Head of caudate nucleus (tissue), 42 donors: ENCODE measurements at places on chromosomes 16 and 17.

DNA sequence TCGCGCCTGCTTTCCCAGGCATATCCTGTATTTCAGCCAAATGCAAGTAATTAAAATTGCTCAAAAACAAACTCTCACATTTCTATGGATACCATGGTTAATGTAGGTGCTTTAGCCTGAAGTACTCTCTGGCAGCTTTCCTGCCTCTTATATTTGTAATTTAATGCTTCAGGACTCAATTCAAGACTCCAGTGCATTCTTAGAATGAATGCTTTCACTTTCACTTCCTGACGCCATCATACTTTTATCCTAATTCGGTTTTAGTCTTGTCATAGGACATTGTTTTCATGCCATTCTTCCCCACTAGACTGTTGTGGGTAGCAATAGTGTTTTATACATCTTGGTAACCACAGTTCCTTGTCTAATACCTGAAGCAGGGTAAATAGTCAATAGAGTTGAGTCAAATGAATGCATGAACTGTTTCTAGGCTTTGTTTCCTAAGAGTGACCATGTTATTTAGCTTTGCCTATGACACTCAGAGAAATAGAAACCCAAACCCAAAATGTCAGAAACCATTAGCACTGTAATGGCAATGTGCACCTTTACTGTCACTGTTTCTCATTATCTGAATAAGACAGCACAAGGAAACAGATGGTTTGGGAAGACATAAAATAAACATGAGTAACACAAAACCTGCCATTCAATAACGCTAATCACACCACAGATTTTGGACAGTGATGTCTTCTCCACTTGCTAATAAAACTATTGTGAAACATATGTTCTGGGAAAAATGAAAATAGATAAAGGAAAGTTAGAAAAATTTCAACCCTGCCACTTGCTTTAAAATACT is 705.5 kb downstream of the CDH11 start:
- no peak for DNase-seq

DNA sequence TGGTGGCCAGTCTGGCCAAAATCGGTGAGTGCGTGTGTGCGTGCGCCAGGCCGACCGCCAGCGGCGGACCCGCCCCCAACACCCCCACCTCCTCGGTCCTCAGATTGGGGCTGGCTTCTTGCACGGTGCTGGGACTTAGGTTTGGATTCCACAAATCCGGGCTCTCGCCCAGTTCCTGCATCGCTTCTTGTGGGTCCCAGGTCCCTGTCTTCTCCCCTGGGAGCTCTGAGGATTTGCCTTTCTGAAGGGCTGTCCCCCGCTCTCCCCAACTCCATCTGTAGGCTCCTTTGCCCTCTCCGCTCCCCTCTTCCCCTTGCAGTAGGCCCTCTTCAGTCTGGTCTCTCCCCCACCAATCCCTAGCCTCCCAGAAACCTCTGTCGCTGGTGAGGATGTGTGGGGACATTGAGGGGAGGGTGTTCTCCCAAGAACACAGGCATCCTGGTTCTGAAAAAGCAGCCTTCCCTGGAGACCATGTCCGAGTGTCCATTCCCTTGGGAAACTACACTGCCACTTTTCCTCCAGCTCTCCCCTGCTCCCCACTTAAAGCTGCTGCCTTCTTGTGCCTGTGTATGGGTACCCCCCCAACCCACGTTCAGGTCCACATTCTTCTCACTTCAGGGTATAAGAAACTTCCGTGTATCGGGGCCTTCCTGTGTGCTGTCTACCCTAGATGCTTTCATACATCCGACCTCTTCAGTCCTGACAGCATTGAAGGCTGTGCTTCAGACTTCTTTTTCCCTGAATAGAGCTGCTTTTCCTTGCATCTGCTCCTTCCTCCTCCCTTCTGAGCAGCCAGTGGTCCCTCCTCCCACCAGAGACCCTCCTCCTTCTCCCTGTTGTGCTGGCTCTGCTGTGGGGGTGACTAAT is 632 bp downstream of the SLC9A5 start:
- DNase-seq: no peak

GRCh38 chr17:67534941-67535340 is 157.9 kb downstream of the PITPNC1 start:
- DNase-seq: no peak

DNA sequence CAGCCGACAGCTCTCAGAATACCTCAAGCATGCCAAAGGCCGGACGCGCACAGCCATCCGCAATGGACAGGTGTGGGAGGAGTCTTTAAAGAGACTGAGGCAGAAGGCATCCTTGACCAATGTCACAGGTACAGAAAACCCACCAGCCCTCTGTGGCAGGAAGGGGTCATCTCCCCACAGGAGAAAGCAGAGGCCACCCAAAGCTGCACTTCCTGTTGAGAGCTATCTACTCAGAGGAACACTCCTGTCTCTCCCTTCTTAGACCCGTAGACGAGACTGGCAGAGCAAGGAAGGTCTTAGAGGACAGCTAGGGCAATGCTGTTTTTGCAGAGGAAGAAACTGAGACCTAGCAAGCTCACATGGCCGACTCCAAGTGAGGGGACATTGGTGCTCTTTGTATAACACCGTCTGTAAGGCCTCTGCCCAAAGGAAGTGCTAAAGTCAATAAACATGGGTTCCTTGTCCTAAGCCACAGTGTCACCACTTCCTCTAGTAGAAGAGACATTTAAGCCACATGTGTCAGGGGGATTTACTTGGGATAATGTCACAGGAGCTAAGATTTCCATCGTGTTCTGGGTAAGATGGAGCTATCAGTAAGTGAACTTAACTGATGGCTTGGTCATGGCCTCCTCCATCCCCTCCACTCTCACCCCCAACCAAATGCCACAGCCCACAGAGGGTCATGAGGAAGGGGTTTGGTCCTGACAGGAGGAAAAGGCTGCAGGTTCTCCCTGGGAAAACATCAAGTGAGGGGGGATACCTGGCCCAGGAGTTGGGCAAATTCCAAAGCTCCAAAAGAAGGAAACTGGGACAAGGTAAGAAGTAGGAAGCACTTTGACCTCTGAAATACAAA is 9.4 kb downstream of the LPO start:
- no peak for DNase-seq

DNA sequence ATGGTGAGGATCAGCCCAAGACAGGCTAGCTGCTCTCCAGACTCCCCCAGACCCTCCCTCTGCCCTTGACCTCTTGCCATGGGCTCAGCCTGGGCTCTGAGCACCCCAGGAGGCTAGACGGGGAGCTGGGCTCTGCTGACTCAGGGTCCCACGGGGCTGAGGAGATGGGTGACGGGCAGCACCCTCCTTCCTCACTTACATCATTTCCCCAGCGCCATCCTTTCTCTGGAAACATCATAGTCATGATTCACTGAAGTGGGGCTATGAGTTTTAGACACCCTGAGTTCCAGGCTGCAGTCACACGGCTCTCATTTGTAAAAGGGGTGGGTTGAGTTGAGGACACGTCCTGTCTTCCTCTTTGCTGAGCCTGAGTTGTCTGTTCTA is 3.0 kb upstream of the ITGAX start:
- DNase-seq: no peak

DNA sequence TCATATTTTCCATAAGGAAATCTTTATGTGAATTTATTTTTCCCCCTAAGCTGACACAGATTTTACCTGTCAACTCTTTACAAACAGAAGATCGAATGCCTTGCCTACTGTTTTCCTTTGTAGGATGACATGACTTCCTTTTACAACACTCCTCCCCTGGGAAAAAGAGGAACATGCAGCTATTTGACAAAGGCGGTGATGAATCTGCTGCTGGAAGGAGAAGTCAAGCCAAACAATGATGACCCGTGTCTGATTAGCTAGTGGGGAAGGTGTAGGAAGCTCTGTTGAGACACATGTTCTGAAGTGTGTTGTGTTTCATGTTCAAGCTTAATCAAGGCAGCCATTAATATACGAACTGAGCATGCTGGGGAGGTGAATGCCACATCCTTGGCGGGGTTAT is 238.0 kb downstream of the PHKB start:
- DNase-seq: no peak

DNA sequence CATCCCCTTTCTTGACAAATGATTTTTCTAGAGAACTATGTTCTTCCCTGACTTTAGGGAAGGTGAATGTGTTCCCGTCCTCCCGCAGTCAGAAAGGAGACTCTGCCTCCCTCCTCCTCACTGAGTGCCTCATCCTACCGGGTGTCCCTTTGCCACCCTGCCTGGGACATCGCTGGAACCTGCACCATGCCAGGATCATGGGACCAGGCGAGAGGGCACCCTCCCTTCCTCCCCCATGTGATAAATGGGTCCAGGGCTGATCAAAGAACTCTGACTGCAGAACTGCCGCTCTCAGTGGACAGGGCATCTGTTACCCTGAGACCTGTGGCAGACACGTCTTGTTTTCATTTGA is 7.4 kb downstream of the NAT9 start:
- no peak for DNase-seq

- no peak for DNase-seq
These were observed 159.4 kb upstream of the HSBP1 start for GRCh38 chr16:83648347-83648746.

DNA sequence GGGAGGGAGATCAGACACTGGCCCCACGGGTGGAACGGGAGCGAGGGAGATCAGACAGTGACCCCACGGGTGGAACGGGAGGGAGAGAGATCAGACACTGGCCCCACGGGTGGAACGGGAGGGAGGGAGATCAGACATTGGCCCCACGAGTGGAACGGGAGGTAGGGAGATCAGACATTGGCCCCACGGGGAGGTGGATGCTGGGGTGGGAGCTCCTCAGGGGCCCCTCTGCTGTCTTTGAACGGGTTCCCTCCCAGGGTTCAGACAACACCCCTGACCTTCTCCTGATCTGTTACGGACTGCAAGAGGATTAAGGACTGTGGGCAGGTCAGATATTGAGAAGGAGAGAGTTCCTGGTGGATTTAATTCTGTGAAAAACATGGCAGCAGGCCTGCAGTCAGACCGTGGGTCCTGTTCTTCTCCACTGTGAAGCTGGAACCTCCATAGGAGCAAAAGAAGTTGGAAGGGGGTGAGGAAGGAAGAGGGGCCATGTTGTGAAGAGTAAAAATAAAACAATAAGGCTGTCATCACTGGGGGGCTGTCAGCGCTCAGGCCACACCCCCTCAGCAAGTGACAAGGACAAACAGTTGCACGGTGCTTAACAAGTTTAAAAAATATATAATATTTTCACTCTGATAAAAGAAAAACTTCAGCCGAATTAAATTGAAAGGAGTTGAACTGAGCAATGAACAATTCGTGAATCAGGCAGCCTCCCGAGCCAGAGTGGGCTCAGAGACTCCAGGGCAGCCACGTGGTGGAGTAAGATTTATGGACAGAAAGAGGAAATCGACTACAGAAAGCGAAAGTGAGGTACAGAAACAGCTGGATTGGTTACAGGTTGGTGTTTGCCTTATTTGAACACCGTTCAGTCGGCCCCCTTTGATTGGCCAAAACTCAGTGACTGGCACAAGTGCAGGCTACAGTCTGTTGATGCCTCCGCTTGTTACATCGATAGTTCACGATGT is 348.7 kb upstream of the TNRC6C start:
- DNase-seq: no peak

DNA sequence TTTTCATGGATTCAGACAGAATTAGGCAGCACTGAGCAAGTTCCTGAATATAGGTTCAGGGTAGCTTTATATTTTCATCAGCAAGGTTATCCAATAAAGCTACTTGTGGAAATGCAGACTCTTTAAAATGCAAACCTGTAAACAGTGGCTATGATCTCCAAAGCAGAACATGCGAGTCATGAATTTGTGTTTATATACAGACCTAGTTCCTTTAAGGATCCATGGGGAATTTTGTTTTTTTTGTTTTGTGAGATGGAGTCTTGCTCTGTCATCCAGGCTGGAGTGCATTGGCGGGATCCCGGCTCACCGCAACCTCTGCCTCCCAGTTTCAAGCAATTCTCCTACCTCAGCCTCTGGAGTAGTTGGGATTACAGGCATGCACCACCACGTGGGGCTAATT is 14.8 kb downstream of the CLEC16A start:
- no peak for DNase-seq

DNA sequence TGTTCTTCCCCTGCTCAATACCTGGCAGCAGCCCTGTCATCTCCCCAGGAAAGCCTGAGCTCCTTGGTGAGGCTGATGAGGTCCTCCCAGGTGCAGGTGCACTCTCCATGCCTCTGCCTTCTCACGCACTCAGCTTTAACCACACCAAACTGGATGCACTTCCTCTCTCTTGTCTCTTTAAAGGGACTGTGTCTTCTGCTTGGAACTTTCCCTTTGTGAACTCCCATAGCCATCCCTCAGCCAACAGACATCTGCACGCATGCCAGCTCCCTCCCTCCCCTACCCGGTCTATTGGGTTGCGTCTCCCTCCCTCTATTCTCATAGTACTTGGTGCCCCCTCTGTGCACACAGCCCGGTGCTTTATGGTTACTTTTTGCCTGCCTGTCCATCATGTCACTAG is 231.2 kb downstream of the MSI2 start:
- no peak for DNase-seq

- no peak for DNase-seq
These were observed 8.2 kb upstream of the COL1A1 start for GRCh38 chr17:50209472-50210239.

DNA sequence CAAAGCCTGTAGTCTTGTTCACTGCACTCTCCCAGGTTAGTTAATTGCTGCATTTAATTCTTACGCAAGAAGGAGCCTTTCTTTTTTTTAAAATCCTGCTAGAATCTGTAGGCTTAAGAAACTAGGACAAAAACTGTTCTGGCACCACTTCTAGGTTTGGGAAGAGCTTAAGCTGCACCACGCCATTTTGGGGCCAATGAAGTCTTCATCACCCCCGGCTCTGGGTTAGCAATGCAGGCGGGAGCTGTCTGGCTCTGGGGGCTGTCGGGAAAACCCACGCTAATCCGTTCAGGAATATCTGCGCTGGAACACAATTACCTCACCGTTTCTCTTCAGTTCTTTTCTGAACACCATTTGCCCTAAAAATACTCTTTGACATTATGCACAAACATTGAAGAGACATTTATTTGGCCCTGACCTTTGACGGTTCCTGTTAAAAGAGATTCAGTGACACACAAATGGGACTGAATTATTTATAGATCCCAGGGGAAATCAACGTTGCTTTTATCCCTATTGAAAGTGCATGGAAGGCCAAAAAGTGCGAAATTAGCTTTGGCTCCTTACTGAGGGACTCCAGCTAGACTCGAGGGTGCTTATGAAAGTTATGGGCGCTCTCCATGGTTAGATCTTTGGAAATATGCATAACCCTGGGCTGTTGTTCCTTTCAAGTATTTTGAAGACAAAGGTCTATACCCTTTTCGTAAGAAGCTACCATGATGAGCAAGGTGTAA is 249.2 kb downstream of the HAPSTR1 start:
- DNase-seq: peak; percentile 78

GRCh38 chr17:4180791-4181190 is 37.8 kb downstream of the CYB5D2 start:
- DNase-seq: no peak

DNA sequence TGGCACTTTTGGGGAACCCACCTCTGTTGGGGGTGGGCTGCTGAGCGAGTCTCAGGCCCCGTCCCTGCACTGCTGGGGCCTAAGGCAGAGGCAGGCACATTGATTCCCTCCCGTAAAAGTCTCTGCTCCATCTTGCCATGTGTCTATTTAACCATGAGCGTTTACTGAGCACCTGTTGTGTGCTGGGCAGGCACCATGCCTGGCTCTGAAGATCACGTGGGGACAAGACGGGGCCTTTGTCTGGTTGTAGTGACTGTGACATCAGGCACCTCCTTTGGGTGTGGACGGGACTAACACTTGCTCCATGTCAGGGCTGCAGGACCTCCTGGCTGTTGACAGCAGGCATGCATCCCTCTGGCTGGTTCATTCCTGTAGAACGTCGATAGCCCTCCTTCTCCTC is 204.7 kb upstream of the CIBAR2 start:
- DNase-seq: no peak
